Endothelial cell of umbilical vein (primary cell): ENCODE measurements at places on chromosomes 2 and 18. TPM values are rescaled to one million over a fixed set of nuclear protein-coding genes. Genes with fewer than 3 reads are reported as not detected.

The CD8A gene
- not detected in 2 replicates for total RNA-seq

GRCh38 chr2:201006704-201007103, 43.2 kb upstream of the ORC2 start:
- no peak for DNase-seq

GRCh38 chr2:122748552-122749011, 993.1 kb downstream of the TSN start:
- peak; percentile 63 for DNase-seq

DNA sequence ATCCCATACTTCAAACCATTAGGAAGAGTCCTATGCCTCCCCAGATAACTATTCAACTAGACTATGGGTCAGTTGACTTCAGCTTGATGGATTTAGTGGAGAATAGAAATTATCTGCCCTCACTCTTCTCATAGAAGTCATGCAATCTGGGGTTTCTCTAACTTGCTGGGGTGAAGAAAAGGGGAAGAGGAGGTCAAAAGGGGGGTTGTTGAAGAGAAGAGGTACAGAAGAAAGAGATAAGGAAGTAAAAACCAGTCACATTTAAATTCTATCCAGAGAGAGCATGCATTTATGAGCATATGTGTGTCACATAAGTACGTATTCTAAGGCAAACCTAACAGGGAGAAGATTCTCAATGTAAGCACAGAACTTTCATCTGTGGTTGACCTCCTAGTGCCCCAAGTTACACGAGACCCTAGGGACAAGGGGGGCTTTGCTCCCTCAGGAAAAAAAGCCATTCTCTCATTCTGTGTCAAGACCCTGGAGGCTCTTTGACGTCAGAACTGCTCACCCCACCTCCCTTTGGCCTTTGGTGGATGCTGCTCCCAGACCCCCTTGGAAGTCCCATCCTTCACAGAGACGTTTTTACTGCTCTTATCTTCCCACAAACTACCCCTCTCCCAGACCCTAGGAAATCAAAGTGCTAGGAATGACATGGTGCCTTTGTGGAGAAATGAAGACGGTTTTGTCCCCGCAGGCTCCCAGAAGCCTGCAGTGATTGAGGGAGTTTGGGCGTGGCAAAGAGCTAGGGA, 236.8 kb upstream of the TNP1 start:
- no peak for DNase-seq

The PRKAG3 gene
- total RNA-seq = not detected in 2 replicates

GRCh38 chr2:113054066-113054465, 1.4 kb upstream of the IL36B start:
- DNase-seq = no peak
